ENCODE measurements at places on chromosomes 16 and 17.

DNA sequence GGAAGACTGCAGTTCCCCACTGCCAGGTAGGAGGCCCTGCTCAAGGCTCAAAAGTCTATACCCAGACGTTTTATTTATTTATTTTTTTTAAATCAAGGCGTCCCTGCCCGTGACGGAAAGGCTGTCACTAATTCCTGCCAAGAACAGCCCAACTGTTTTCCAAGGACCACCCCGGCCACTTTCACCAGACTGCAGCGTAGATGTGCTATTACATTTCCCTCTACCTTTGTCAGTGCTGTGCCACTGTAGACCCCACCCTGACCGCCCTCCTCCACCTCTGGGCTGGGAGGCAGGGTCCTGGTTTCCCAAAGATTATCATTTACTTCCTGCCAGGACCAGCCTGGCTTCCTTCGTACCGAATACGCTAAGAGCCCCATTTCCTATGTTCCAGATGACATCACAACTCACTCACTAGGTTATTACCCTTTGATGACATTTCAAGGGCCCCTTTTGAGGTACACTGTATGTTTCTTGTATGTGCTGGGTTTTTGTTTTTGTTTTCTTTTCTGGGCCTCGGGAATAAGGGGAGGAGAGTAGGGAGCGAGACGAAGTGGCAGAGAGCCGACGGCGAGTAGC, 6.3 kb upstream of the RNF227 start:
- DNase-seq, result no peak

GRCh38 chr16:51535591-51535990, 384.5 kb upstream of the SALL1 start:
- DNase-seq, result no peak

DNA sequence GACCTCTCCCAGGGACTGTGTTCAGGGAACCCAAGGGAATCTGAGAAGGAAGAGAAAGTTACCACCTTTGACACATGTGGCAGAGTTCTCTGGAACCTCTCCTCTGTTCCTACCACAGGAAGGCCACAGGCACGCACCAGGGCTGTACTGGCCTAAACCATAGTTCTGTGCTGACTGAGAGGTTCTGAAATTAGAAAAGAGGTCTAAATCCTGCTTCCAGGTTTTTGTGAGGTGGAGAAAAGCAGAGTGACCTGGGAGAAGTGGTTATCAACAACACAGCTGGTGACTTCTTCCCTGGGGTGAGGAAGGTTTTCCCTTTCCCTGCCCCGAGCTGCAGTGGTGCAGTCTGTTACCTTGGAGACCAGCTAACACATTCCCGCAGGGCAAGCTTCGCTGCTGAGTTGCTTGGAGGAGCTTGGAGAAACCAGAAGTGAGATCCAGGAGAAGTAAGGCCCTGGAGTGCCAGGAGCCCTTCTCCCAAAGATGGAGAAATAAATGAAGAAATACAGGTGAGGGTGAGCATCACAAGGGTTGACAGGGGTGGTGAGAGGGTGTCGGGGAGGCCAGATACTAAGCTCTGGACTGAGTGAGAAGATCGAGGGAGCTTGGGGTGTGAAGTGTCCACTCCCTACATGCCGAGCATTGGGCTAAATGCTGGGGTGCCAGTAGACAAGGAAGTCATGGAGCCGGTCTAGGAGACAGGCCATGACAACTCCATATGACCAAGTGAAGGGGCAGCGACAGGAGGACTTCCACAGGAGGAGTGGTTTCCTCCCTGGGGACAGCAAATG, at the start of gene VWA3A:
TSS of gene VWA3A (plus strand) at position 399 of the 791 bp plus-strand sequence. CDS start at position 496, 97 bp downstream.
- DNase-seq, result no peak

GRCh38 chr17:72952220-72952619, 140.3 kb downstream of the SLC39A11 start:
- no peak for DNase-seq

DNA sequence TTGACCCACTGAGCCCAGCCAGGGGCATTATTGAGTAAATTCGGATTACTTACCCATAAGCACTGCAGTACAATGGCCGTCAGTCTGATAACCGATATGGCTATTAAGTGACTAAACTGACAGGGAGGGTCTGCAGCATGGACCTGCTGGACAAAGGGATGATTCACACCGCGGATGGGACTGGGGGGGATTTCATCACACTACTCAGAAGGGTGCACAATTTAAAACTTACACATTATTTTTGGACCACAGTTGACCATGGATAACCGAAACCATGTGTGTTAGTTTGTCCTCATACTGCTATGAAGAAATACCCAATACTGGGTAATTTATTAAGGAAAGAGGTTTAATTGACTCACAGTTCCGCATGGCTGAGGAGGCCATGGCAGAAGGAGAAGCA, 106.5 kb downstream of the ABCC6 start:
- no peak for DNase-seq

DNA sequence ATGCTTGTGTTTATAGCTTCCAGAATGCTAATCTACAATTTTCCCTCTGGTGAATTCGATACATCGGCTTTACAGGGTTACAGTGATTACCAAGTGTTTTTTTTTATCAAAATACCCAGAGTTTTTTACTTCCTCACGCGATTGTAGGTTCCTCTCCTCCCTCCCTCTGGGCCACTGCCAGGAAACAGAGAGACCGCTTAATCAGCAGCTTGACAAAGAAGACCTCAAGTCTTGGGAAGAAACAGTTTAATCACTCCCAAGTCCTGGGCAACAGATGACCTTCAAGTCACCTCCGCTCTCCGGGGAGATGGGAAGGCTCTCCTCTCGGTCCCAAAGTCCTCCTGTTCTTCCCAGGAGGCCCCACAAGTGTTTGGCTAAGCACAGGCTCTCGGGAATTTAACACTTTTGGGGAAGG, 23.5 kb downstream of the SMTNL2 start:
- DNase-seq, result no peak

- no peak for DNase-seq
These were observed 98.3 kb upstream of the CIBAR2 start for GRCh38 chr16:85210423-85211169.

- no peak for DNase-seq
These were observed 19.5 kb downstream of the PMM2 start for GRCh38 chr16:8816967-8817655.

DNA sequence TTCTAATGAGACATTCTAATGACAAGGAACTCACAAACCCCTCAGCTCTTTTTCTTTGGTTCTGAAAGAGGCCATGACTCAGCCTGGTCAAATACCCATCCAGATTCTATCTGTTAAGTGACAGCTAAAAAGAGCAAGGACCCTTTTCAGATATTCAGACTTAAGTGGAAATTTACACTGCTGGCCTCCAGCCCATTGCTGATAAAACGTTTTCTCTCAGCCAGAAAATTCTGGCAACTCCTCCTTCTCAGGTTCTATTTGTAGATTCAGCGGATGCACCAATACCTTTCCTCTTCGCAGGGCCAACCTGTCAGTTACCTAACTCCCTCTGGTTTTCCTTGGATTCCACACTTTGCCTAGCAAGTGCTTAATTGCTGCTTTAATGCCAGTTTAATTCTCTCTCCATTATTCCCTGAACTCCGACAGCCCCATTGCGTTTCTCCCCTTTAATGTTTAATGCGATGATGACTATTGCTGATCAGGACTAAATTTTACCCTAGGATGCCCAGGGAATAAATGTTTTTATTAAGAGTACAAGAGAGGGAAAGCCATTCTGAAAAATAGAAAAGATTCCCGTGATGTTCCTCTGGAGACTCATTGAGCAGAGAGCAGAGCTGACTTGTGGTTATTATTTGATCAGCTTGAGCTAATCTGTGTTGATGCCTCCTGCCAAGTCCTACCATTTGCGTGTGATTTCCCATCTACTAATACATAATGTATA, 35.9 kb upstream of the TOM1L1 start:
- DNase-seq, result no peak

DNA sequence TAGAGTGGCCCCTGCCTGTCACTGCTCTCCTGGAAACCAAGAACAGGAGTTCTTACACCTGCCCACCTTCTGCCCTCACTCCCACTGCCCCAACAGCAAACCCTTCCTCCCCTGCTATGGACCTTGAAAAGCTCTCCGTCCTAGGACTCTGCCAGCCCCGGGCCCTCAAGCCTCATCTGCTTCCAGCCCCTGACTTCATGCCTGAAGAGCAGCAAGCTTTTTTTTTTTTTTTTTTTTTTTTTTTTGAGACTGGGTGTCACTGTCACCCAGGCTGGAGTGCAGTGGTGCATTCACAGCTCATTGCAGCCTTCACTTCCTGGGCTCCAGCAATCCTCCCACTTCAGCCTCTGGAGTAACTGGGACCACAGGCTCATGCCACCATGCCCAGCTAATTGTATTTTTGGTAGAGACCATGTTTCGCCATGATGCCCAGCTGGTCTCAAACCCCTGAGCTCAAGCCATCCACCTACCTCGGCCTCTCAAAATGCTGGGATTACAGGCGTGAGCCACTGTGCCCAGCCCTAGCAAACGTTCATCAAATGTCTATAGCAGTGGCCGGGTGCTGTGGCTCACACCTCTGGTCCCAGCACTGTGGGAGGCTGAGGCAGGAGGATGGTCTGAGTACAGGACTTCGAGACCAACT, 16.9 kb downstream of the CARHSP1 start:
- DNase-seq, result no peak

DNA sequence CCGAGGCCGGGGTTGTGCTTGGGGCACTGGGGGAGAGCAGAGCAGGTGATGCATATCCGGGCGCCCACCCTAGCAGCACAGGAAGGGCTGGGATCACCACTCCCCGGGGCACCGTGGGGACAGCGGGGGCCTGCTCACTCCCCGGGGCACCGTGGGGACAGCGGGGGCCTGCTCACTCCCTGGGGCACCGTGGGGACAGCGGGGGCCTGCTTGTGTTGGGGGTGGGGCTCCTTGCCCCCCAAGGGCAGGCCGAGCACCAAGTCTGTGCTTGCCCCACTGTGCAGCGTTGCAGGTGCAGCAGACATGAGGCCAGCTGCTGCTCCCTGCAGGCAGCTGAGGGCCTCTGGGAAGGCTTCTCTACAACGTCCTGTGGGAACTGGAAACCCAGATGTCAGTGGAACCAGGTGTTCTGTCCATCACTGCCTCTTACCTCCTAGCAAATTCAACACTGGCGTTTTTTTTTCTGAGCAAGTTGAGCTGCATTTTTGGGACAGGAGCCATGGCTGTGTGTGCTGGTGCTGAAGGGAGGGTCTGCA, 25.0 kb upstream of the ZNF750 start:
- no peak for DNase-seq

- no peak for DNase-seq
These were observed 127.3 kb downstream of the MGAT5B start for GRCh38 chr17:76995387-76996105.
